ENCODE measurements at places on chromosomes 6 and 20.

GRCh38 chr20:4719190-4719589 lies 2.5 kb upstream of the PRND start:
- DNase-seq, result no peak

DNA sequence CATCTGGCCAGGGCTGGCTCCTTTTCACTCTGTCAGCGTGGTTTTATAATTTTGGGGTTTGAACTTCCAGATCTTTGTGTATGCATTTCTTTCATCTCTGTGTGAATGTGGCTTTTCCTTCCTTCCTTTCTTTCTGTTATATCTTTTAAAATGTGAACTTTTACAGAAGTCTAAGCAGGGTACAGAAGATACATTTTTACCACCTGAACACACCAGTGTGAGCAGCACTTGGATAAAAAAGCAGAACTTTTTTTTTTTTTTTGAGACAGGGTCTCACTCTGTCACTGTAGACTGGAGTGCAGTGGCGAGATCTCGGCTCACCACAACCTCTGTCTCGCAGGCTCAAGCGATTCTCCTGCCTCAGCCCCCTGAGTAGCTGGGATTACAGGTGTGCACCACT lies 20.5 kb downstream of the CEBPB start:
- no peak for DNase-seq

DNA sequence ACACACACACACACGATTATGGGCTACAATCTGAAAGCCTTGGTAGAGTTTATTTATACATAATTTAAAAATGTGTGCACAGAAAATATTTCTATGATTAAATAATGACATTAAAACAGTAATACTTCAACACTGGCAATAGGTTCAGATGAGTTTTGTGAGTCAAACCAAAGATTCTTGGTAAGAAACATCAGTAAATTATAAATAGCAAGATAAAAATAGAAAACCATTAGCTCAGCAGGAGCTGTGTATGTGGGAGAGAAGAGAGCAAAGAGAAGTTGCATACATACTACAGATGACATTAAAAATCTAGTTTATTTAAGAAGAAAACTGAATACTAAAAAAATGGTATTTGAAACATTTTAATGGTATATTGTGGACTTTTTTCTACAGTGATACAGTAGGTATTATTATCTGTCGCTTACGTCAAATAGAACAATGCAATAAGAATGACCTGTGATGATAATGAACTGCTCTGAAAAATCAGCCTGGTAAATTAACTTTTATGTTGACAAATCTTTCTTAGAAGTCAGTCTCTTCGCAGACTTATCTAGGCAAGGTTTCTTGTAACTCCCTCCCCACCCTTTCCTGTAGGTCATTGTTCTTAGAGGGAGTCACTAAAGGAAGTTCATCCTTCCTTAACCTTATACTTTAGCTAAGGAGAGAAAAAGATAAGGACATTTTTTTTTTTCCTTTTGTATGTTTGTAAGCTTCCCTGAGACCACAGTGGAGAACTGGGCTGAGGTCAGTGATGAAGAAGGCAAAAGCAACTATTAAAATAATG lies 149.3 kb downstream of the GJA1 start:
- peak; percentile 72 for DNase-seq

DNA sequence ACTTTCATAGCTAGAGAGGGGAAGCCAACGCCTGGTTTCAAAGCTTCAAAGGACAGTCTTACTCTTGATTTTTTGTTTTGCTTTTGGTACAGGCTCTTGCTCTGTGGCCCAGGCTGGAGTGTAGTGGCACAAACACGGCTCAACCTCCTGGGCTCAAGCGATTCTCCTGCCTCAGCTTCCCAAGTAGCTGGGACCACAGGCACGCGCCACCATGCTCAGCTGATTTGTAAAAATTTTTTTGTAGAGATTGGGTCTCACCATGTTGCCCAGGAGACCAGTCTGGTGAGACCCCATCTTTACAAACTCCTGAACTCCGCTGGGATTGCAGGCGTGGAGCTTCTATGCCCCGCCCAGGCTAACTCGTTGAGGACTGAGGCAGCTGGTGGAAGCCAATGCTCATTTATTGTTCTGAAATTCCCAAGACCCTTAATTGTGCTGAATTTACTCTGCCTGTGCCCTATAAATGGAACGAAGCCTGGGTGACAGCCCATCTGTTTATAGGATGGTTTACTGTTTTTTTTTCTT lies 18.0 kb downstream of the SRSF3 start:
- DNase-seq, result no peak

- no peak for DNase-seq
These were observed 2.4 kb upstream of the SPEF1 start for GRCh38 chr20:3783511-3784195.

DNA sequence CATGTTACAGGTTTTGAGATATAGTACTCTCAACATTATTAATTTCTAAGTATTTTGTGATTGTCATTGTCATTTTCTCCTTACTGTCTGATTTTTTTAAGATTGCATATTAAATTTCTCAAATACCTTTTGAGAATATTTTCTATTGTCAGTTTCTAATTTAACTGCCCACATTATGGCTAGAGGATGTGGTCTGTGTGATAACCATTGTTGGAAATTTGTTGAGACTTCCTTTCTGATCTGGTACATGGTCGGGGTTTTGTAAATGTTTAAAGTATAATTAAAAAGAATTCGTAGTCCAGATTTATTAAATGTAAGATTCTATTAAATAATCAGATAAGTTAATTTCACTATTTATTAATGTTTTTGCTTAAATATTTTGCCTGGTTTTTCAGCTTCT lies 60.1 kb downstream of the SLX4IP start:
- DNase-seq, result no peak

DNA sequence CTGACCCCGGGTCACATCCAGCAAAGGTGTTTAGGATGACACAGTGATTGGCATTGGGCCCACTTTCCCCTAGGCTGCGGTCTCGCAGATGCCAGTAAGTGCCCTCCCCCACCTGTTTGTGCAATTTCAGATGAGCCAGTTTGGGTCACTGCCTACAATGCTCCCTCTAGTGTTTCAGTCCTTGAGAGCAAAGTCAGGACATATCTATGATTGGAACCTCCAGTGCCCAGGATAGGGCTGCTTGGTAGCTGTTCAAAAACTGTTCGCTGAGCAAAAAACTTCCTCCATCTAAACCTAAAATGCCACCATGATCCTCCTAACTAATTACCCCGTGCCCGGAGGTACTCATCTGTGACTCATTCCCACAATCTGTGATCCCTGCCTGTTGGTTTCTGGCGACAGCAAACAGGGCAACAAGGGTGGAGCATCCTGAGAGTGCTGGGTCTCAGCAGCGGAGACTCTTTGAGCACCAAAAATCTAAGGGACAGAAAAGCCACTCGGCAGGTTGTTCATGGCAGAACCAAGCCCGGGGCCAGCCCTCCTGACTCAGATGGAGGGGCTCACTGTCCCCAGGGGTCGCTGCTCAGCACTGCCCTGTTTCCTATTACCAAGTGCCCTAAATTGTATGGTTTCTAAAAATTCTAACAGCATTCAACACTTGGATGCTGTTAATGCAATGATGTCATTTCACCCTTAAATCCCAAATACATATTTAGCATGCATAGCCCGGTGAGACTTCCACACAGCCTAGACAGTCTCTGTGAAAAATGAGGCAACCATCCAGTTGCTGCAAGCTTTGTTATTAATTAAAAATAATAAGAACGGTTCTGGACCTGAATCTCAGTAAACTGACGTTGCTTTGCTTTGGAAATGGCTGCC lies 5.0 kb downstream of the VSX1 start:
- DNase-seq, result no peak

DNA sequence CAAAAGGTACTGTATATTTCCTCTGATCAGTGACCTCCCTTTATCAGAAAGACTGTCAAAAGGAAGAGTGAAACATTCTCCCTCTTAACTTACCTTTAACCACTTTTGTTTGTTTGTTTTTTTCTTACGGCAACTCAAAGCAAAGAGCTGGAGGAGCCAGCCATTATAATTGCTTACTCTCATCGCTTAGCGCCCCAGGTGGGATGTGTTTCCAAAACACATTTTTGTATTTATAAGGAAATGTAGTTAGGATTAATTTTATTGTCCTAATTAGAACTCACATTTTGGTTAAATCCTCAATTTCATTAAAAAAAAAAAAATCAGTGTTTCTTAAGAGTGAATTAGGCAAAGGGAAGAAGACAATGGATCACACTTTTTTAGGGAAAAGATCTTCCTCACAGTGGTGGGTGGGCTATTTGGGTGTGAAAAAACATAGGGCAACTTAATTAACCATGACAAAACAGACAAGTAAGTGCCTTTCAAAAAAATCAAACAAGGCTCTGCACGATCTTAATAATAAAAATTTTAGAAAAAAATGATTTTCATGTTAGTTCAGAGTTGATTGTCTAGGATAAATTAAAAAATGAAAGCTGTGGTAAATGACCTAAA lies 1.2 kb upstream of the PHACTR2 start:
- DNase-seq, result no peak

DNA sequence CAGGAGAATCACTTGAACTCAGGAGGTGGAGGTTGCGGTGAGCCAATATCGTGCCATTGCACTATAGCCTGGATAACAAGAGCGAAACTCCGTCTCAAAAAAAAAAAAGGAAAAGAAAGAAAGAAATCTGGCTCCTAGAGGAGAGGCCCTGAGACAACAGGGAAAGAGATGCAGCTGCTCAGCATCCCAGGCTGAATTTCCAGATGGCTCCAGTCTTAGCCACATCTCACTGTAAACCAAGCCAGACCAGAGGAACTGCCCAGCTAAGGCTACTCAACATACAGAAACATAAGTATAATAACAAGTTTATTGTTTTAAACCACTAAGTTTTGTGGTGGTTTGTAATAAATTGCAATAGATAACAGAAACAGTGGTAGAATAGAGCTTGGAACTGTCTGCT lies 38.5 kb upstream of the TASP1 start:
- peak; percentile 23 for DNase-seq

- DNase-seq, result no peak
These were observed 88.3 kb upstream of the COL21A1 start for GRCh38 chr6:56335726-56336125.

- peak; percentile 84 for DNase-seq
These were observed 28.8 kb downstream of the RIOK1 start for GRCh38 chr6:7418238-7418905.

GRCh38 chr6:143700684-143701348 lies 23.1 kb downstream of the PHACTR2 start:
- peak; percentile 80 for DNase-seq

DNA sequence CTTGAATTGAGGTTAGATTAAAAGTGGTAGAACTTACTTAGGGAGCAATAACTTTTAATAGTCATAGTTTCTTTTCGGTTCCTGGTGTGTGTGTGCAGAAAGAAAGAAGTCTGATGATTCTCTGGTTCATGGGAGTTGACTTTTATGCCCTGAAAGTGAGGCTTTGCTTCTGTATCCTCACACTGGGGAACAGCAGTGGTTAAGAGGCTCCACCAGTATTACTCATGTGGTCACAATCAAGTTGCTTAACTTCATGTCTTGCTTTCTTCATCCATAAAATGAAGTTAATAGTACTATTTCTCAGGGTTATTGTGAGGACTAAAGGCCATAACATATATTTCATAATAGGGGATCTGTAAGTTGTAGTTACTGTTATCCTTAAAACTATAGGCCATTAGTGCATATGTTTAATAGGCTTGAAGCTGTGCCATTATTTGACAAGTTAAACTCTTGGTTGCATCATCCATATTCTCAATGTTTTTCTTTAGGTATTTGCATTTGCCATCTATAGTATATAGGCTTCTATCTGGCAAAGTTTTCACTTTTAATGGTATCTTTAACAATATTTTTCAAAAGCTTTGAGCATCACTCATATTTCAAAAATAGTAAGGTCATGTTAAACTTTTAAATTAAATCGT lies 262.4 kb downstream of the PLCB1 start:
- DNase-seq, result no peak

DNA sequence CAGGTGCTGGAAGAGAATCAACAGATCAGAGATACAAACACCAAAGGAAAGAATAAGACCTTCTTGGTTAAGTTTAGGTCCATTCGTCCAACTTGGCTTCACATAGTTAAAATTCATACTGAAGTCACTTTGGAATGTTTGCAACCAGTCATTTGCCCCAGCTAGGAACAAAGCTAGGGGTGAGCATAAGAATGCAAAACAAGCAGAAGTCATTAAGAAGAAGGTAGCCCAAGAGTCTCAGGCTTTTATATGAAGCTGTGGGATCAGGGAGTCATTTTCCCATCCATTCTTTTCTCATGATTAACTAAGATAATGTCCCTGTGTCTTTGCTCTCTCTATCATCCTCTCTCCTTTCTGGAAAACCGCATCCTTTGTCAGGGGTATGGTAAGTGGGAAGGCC lies 51.5 kb upstream of the TMEM170B start:
- no peak for DNase-seq

- DNase-seq, result peak; percentile 63
These were observed 31.6 kb upstream of the PNRC1 start for GRCh38 chr6:89048985-89049384.

GRCh38 chr6:111861431-111861885 lies 11.8 kb downstream of the FYN start:
- DNase-seq, result no peak

GRCh38 chr6:70675822-70676221 lies 8.1 kb downstream of the SMAP1 start:
- DNase-seq, result no peak

- DNase-seq, result no peak
These were observed 578 bp upstream of the PTGIS start for GRCh38 chr20:49568278-49569151.

DNA sequence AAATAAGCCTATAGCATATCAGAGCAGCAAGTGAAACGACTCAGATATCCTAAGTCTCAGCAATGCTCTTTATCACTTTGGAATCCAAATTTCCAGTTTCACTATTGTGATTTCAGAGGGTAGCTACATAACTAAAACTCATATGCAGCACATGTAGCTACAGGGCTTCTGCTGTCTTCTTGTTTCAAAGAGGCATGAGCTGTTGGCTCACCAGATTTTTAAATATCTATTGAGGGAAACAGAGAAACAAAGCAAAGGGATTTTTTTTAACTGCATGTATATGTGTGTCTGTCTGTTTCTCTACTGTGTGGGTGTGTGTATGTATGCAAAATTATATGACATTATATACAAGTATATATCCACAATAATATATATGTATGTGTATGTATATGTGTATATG lies 258.4 kb downstream of the HDGFL1 start:
- DNase-seq, result peak; percentile 69

- no peak for DNase-seq
These were observed 124.4 kb upstream of the EDN1 start for GRCh38 chr6:12165722-12166280.

DNA sequence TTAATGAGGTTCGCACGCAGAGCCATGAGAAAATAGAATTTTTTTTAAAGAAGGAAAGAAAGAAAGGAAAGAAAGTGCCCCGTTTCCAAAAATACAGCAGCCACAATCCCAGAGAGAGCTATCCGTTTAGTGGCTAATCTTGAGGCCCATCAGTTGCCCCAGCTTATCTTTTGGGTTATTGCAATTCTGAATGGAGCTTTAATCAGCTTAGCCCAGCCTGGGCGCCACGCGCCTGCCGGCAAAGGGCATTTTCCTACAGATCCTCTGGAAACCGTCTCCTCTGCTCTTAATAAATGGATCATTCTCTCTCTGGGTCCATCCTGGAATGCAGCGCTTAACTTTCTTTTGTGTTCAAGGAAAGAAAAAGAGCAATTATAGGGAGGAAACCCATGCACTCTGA lies 413.3 kb downstream of the MAFB start:
- no peak for DNase-seq
